Aorta (tissue), 5 donors: ENCODE measurements at places on chromosomes 7 and 10. TPM values are rescaled to one million over a fixed set of nuclear protein-coding genes. Genes with fewer than 3 reads are reported as not detected.

Gene ATOH7
- not detected for total RNA-seq

GRCh38 chr10:28105561-28105960 is 106.7 kb upstream of the ODAD2 start:
- DNase-seq, result no peak

GRCh38 chr10:124671486-124672075 is 72.6 kb downstream of the FAM53B start:
- DNase-seq, result no peak

- DNase-seq, result peak; percentile 94
These were observed 123.8 kb downstream of the KCNMA1 start for GRCh38 chr10:77513781-77514331.

Gene CALML3
- total RNA-seq, result not detected

- no peak for DNase-seq
These were observed 29.6 kb upstream of the AKR1C2 start for GRCh38 chr10:5033061-5033778.

DNA sequence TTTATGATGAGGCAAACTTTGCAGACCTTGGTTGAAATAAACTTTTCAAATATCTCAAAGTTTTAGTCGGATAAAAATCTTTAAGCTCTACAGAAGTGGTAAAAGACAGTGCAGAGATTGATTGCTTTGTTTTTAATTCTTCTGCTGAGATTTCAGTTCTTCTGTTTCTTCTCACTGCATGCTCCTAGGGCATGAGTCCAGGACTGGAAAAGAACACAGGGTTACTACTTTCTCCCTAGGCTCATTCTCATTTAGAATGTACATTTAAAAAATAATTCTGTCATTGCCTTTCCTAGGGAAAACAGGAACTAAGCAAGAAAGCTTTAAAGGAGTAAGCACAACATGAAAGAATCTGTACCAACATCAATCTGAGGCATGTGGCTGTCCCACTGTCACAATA is 256.7 kb upstream of the DGKB start:
- no peak for DNase-seq

DNA sequence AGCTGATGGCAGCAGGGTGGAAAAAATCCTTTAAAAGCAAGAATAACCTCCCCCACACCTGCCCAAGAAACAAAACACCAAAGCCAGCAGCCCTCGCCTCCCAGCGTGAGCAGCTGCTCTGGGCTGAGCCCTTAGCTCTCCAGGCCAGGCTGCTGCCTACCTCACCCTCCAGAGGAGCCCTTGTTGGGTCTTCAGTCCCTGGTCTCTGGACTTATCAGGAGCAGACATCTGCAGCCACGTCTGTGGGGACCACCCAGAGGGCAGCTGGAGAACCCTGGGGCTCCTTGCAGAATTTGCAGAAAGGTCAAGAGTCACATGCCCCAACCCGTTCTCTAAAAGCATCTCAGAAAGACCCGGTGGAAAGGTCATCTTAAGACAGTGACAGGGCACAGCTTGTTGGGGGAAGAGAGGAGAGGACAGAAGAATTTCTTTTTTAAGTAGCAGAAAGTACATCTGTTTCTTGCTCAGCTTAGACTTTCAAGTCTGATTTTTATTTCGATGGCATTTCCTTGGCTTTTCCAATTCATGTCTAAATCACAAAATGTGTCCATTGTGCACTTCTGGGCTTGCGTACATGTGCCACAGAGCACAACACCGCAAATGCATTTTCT is 425.7 kb upstream of the NFE2L3 start:
- DNase-seq, result no peak

Gene RARRES2
- total RNA-seq, result 121 TPM

- no peak for DNase-seq
These were observed 431.8 kb upstream of the MGMT start for GRCh38 chr10:129035052-129035827.

DNA sequence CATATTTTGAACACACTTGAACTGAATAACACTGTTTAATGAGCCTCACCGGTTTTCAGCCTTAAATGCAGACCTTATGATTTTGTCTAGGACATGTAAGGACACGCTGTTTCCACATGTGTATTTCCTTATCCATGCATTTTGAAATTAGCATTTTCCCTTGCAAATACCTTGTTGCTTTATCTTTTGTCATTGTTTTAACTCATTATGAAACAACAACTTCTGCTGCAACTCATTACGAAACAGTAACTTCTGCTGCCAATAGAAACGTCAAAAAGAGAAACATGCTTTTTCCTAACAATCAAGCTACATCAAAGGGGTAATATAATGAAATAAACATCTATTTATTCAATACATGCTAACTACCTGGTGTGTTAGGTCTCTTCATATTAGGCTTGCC is 322.0 kb downstream of the AGMO start:
- DNase-seq, result no peak

GRCh38 chr7:55050281-55050680 is 31.5 kb downstream of the EGFR start:
- no peak for DNase-seq

- peak; percentile 95 for DNase-seq
These were observed 2.4 kb upstream of the INHBA start for GRCh38 chr7:41705109-41705901.

DNA sequence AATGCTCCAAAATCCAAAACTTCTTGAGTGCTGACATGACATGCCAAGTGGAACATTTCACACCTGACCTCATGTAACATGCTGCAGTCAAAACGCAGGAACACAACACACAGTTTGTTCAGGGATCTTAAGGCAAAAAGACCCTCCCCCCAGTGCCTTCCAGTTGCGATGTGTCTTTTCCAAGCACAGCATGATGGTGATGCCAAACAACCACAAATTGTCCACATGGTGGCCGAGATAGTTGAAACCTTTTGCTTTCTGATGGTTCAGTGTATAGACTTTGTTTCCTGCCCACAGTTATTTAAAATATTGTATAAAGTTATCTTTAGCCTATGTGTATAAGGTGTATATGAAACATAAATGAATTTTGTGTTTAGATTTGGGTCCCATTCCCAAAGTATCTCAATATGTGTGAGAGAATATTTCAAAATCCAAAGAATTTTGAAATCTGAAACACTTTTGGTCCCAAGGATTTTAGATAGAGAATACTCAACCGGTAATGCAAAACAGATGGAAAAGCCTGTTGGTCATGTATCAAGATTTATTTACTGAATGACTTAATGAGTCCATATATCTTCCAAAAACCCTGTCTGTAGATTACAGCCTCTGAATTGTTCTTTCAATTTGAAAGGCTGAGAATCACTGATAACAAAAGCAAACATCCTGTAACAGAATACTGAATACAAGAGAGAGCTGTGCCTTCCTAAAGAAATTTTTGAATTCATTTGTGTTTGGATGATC is 93.4 kb upstream of the OIT3 start:
- DNase-seq, result no peak

DNA sequence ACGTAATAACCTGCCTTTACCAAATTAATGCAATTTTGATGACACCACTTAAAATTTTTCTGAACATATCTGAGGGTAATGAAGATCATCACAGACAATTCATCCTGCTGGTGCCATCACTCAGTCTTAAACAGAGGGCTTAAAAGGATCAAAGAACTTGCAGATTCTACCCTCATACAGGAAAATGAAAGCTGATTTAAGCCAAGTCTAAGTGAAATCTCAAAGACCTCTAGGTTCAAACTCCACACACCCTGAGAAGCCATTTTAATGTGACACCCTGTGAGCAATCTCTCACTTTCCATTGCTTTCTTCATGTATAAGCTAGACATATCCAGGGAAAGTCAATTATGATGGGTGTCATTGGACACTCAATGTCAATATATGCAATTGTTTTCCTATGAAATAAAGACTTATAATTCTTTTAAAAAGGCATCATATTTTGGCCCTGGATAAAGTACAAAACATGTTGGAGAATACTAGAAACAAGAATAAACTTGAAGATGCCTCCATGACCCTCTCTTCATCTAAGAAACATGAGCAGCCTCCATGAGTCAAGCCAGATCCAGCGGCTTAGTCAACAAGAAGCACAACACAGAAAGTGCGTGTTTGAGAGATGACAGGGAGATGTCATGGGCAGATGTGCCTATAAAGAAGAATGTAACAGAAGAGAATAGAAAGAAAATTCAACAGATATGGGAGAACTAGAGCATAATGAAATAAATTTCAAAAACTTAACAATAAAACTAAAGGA is 291.9 kb downstream of the PARD3 start:
- DNase-seq, result no peak
